ENCODE measurements at places on chromosomes 12 and 14.

GRCh38 chr12:63103494-63104131, 47.4 kb downstream of the AVPR1A start:
- DNase-seq = peak; percentile 58

DNA sequence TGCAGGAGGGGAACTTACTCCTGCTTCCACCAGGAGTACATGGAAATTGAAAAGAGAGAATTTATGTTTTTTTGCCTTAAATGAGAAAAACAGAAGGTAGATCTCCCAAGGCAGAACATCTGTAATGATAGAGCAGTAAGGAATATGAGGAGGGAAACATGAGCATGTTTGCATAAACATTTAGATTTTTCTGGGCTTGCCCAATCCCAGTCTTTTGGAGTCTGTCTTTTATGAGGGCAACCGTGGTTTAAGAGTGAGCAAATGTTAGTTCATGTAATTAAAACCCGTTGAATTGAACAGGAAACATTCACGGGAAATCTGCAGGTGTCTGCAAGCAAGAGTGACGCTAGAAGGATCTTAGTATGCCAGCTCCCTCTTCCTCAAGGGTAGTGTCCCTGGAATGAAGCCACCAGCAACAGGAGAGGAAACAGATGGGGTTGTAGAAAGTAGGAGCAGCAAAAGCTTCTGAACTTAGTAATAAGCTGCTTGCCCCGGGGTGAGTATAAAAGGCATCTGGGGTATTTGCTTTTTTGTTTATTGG, 79.3 kb downstream of the ARF6 start:
- peak; percentile 26 for DNase-seq

- DNase-seq = no peak
Observed at GRCh38 chr14:64060199-64060545, 207.4 kb downstream of the SYNE2 start.

- no peak for DNase-seq
Observed at GRCh38 chr12:58299371-58299770, 358.0 kb downstream of the ATP23 start.

- no peak for DNase-seq
Observed at GRCh38 chr12:39804898-39805297, 185.3 kb upstream of the ABCD2 start.

- no peak for DNase-seq
Observed at GRCh38 chr12:112000820-112001219, 12.1 kb downstream of the TMEM116 start.

DNA sequence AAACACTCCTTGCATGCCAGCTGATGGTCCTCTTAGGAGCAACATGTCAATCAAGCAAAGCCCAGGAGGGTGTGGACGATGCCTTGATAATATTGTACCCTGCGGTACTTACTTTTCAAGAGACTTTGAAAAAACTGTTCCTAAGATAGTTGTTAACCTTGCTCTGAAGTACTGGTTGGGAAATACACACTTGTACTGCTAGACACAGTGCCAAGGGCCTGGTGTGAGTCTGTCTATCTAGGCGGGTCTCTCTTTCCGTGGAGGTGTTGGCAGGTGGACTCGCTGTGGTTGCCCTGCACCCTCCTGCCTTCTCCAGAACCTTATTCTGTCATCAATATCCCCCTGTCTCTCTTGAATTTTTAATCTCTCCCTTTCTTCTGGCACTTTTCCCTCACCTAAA, 189.4 kb downstream of the NRXN3 start:
- no peak for DNase-seq

GRCh38 chr14:99467336-99468078, 13.2 kb downstream of the SETD3 start:
- no peak for DNase-seq

DNA sequence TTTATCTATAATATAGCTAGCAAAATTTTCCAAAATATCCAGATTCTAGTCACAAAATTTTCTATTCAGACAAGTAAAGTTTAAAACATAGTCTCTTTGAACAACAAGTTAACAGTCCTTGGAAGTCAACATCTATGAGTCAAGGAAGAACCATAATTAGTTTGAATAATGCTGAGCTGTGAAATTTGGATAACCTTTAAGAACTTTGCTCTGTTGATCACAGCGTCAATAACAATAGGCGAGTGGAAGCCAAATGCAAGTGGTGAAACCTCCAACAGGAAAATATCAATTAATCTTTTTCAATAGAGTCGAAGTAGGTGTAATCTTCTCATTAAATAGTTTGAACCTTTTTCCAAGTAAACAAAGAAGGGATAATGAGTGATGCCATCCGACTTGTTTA, 466.6 kb downstream of the FOXG1 start:
- no peak for DNase-seq

- DNase-seq = no peak
Observed at GRCh38 chr14:96357216-96357615, 5.9 kb downstream of the ATG2B start.

- no peak for DNase-seq
Observed at GRCh38 chr12:47939009-47939601, 24.3 kb upstream of the TMEM106C start.

DNA sequence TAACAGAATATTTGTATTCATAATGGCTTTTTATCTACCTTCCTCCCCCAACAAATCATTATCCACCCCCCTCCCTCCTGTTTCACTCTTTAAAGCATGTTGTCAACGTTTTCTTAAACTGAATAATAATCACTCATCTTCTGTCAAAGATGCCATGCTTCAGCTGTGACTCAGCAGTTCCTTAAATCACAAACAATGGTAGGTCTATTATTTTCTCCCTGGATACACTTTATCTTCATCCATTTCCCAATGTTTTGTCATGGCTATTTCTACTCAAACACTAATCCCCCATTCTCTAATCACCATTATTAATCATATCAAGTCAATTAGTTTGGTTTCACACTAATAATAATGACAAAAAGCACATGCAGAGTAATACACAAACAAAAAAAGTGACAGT, 6.5 kb downstream of the CLEC12B start:
- DNase-seq = no peak

DNA sequence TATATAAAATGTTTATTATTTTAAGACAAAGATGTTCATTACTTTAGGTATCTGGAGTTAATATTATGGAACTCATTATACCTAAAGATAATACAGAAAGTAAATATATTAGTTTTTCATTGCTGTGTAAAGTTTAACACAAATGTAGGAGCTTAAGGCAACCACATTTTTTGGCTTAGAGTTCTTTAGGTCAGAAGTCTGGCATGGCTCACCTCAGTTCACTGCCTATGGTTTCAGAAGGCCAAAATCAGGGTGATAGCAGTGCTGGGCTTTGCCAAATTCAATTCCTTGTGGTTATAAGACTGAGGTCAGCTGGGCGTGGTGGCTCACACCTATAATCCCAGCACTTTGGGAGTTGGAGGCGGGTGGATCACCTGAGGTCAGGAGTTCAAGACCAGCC, 35.5 kb upstream of the PRPF39 start:
- no peak for DNase-seq

DNA sequence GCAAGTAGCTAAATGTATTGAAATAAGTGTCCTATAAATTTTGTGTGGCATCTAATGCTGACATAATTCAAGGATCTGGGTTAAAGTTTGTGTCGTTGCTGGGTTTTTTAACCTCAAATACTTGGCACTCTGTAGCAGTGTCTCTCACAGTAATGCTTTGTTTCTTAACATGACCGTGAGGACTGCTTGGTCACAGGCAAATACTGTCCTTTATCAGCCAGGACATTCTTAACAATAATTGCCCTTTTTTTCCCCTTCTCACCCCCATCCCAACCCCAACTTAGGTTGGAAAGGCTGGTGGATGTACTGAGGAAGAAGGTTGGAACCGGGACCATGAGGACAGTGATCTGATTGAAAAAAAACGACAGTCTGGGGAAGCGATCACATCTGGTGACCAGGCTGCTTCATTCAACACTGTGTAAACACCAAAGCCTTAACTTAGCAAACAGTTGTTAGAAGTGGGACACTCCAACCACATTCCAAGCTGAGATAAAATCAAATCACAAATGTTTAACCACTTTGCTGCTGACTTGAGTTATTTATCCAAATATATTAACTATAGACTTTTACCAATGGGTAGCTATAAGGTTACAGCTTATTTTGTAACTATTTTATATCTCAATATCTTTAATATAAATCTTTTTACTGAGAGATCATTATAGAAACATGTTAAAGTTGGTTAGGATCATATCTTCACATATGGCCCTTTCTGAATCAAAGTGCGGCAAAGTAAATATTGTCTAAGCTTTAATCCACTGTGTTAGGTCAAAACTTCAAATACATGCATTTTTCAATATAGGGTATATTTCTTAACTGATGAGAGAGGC, 48.2 kb downstream of the FOXA1 start:
- peak; percentile 13 for DNase-seq

- DNase-seq = no peak
Observed at GRCh38 chr14:54354096-54354495, 42.7 kb upstream of the CDKN3 start.

GRCh38 chr14:100861937-100862247, 36.0 kb downstream of the MEG3 start:
- no peak for DNase-seq

DNA sequence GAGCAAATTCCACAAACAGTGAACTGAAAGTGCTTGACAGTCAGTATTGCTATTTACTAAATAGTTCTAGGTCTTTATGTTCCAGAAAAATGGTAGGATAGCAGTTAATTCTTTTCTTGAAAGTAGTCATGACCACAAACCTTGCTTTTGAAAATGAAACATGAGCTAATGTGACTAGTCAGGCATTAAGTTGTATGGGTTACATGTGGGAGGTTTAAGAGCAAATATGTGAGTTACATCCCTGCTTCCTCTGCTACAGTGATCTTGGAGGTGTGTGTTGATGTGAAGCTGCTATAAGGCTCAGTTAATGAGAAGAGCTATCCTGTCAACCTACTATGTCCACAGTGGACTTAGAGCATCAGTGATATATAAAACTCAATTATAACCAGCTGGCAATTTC, 741.6 kb downstream of the FSCB start:
- no peak for DNase-seq

GRCh38 chr12:118033902-118034301, 17.4 kb downstream of the RFC5 start:
- DNase-seq = no peak

GRCh38 chr14:61474015-61474414, 152.6 kb downstream of the PRKCH start:
- no peak for DNase-seq

DNA sequence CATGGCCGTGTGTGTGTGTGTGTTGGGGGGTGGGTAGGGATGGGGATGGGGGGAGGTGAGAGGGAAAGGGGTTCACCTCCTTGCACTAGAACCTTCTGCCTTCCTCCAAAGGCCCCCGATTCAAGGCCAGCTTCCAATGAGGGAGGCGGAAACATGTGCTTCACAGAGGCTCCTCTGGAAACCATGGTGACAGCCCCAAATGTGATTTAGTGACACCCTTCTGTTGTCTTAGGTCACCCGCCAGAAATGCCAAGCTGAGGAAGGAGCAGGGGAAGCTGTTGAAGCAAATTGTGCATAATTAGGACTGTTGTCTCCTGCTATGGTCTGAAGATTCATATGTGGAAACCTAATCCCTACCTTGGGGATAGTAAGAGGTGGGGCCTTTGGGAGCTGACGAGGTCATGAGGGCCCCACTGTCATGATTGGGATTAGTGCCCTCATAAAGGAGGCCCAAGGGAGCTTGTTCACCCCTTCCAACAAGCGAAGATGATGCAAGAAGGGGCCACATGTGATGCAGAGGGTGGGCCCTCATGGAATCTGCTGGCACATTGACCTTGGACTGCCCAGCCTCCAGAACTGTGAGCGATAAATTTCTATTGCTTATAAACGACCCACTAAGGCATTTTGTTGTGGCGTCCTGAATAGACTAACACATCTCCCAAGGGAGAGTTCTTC, 95.2 kb downstream of the AACS start:
- no peak for DNase-seq

DNA sequence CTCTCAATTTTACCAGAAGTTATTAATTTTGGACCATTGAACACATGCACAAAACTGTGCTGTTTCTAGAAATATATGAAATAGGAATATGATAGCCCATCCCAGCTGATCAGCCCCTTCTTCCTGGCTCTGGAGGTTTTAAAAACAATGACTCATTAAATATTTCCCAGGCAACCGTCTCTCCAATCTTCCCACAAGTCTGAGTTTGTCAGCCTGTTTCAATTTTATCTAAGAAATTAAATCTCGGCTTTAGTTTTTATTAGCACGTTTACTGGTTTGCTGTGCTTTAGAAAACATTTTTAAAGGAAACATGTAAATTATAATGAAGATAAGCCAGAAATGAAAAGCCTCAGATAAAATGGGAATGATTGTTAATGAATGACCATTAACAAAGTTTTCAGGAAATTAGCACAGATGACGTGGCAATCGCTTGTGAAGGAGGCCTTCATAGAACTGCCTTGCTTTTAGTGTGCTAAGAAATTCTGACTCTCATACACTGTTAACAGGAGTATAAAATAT, 89.3 kb upstream of the RAP1B start:
- DNase-seq = no peak

GRCh38 chr12:91613223-91613779, 430.7 kb upstream of the DCN start:
- no peak for DNase-seq

- peak; percentile 80 for DNase-seq
Observed at GRCh38 chr12:1605129-1606020, 11.0 kb upstream of the FBXL14 start.

DNA sequence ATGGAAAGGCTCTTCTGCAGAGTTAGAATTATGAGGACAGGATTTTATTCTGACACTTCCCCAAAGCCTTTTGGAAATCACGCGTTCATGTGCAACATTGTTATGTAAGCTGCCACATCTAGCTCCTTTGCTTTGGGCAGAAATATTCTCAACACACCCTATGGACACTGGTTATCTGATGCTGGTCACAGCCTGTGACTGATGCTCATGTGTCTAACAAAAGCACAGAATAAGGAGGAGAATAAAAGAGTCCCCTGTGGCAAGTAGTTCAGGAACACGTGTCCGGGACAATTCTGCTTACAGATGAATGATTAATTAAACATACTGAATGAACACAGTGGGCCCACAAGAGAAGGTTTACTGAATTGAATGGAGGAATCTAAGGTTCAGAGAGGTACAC, 22.1 kb downstream of the FOXN3 start:
- no peak for DNase-seq

DNA sequence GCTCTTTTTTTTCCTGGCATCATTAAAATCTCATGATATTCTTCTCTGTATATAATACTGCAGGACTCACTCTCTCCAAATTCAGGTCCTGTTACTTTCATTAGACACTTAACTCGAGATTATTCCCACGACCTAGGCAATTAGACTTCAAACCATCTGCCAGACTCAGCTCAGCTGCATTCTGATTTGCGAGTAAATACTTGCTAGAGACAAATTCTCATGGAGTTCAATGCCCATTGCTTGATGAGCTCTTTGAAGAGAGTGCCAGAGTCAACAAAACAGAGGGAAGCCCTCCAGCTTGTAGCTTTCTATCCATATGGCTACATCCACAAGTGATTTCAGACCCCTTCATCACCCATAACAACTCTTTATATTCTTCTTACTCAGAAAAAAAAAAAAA, 88.3 kb downstream of the GTF2A1 start:
- peak; percentile 98 for DNase-seq

Measured in NCI-H1105 treated with DMSO at 0.1 percent for 48 hours (cell line).